ENCODE measurements at places on chromosomes 11 and 22. TPM values are rescaled to one million over a fixed set of nuclear protein-coding genes. Genes with fewer than 3 reads are reported as not detected.
A peak's percentile ranks its signal among the peaks of the same experiment; 100 is the strongest.

Gene RASD2
- total RNA-seq, result 0.19 TPM

- no peak overlapping the region for H3K4me3 ChIP-seq
- peak; percentile 15 for DNase-seq
- no peak overlapping the region for H3K27ac ChIP-seq
- H3K27me3 ChIP-seq, result no peaks in the 10 kb centered on the region
These were observed 5.2 kb upstream of the MRPL16 start for GRCh38 chr11:59815754-59816153.

GRCh38 chr22:22738959-22739585 is 94.7 kb downstream of the GGTLC2 start:
- no peak overlapping the region for H3K4me3 ChIP-seq
- H3K27ac ChIP-seq, result no peak overlapping the region
- peaks cover 97% of the 10 kb centered on the region for H3K27me3 ChIP-seq
- H3K36me3 ChIP-seq, result no peaks in the 10 kb centered on the region
- no peaks in the 10 kb centered on the region for H3K4me1 ChIP-seq
- DNase-seq, result no peak

- H3K4me3 ChIP-seq, result no peak overlapping the region
- H3K27ac ChIP-seq, result no peak overlapping the region
- H3K4me1 ChIP-seq, result peaks cover 8% of the 10 kb centered on the region
- DNase-seq, result no peak
- H3K27me3 ChIP-seq, result no peaks in the 10 kb centered on the region
These were observed 8.6 kb downstream of the HSD17B12 start for GRCh38 chr11:43689167-43689566.

- no peaks in the 10 kb centered on the region for H3K36me3 ChIP-seq
- no peak for DNase-seq
- H3K27ac ChIP-seq, result no peak overlapping the region
- H3K4me3 ChIP-seq, result no peak overlapping the region
These were observed 21.6 kb upstream of the MPPED1 start for GRCh38 chr22:43390166-43390565.

DNA sequence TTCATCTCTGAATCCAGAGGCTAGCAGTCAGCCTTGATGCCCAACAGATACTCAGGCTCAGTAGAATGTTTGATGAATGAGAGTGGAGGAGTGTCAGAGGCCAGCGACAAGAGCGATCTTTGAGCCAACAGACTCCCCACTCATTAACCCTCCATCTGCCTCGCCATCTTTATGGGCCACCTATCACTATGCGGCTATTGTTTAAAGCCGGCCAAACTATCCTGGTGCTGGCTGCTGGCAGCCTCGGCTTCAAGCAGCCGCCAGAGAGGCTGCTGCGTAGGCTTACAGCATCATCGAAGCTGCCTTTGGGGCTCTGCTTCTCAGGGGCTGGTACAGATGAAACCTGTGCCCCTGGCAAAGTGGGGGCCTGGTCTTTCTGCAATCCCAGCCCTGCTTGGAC is 525.6 kb downstream of the INSC start:
- no peaks in the 10 kb centered on the region for H3K36me3 ChIP-seq
- H3K27ac ChIP-seq, result no peak overlapping the region
- DNase-seq, result peak; percentile 19
- no peaks in the 10 kb centered on the region for H3K4me1 ChIP-seq
- H3K27me3 ChIP-seq, result no peaks in the 10 kb centered on the region

DNA sequence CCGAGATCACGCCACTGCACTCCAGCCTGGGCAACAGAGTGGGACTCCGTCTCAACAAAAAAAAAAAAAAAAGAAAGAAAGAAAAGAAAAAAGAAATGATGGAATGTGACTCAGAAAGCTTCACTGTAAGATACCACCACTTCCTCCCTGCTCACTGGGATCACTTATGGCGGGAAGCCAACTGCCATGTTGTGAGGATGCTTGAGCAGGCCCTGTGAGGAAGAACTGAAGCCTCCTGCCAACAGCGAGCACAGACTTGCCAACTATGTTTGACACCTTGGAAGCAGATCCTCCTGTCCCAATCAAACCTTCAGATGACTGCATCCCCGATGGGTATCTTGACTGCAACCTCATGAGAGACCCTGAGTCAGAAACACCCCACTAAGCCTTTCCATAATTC is 8.3 kb downstream of the SEC14L6 start:
- DNase-seq, result no peak
- no peak overlapping the region for H3K27ac ChIP-seq
- H3K4me3 ChIP-seq, result no peak overlapping the region
- H3K27me3 ChIP-seq, result peaks cover 18% of the 10 kb centered on the region
- H3K36me3 ChIP-seq, result no peaks in the 10 kb centered on the region
